ENCODE measurements at places on chromosomes 4 and X. TPM values are rescaled to one million over a fixed set of nuclear protein-coding genes. Genes with fewer than 3 reads are reported as not detected.

DNA sequence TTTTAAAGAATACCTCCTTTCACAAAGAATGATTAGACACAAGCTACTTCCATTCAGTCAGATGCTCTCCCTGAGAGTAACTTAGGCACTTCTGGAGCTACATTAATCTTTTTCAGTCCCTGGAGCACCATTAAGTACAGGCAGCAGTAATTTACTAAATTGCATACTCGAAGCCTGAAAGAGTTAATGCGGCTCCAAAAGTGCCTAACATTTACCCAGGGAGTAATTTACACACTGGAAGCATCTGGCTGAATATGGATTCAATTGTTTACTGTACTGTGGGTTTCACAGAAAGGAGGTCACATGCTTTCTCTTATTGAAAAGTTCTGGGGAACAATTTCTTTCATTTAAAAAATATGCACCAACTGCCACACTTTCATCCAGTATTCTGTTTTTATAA lies 260.8 kb upstream of the TENM3 start:
- DNase-seq, result no peak

RHOXF2B gene
- total RNA-seq, result not detected

GRIPAP1 gene
- total RNA-seq, result 73.2 TPM

POF1B gene
- 0.10 TPM for total RNA-seq

DNA sequence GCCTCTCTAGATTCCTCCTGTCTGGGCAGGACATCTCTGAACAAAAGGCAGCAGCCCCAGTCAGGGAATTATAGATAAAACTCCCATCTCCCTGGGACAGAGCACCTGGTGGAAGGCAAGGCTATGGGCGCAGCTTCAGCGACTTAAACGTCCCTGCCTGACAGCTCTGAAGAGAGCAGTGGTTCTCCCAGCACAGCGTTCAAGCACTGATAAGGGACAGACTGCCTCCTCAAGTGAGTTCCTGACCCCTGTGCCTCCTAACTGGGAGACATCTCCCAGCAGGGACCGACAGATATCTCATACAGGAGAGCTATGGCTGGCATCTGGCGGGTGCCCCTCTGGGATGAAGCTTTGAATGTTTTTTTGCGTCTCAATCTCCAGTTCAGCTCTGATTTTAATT lies 262.2 kb downstream of the PARM1 start:
- DNase-seq, result no peak

RTL9 gene
- total RNA-seq, result not detected

CNGA1 gene
- total RNA-seq, result not detected

- no peak for DNase-seq
Observed at GRCh38 chr4:176874721-176875445, 82.2 kb upstream of the VEGFC start.

DNA sequence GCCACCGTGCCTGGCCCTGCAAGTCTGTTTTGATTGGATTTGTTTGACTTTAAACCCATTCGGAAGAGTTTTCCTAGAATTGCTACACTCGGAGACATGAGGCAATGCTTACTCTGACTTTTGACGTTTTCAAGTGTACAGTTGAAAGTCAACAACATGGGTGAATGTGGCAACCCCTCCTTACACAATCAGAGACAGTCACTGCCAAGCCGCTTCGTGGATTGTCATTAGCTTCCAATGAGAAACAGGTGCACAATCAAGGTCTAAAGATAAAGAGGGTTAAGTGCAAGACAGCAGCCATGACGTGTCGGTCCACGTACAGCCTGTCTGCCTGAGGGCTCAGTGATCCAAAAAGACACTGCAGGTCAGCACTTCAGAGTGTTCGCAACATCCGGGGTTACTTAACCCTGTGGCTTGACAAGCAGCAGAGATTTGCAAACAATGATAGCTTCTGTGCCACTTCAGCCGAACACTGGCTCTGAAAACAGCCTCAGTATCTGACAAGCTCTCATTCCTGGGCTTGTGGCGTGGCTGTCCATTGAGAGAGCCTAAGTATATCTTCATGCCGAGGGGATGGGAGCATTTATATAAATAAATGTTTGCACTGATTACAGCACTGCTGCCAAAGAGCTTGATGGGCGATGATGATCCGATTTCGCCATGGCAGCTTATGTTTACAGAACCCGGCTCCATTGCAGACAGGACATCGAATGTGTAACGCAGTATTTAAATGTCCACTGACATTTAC lies 180.0 kb downstream of the DHRSX start:
- no peak for DNase-seq

DNA sequence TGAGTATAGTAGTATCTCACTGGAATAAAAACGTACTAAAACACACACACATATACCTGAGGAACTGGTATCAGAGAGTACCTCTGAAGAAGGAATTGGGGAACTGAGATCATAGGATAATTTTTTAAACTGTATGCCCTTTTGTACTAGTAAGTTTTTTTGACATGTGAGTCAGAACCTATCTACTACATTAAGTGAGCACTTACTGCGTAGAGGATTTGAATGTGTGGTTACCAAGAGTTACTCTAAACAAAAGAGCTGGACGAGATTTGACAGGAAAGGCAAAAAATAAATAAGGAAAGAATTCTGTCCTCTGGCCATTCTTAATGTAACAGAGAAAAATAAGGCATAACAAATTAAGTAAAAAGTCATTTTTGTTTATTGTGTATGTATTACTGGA lies 546.5 kb upstream of the FAT1 start:
- DNase-seq, result no peak

DNA sequence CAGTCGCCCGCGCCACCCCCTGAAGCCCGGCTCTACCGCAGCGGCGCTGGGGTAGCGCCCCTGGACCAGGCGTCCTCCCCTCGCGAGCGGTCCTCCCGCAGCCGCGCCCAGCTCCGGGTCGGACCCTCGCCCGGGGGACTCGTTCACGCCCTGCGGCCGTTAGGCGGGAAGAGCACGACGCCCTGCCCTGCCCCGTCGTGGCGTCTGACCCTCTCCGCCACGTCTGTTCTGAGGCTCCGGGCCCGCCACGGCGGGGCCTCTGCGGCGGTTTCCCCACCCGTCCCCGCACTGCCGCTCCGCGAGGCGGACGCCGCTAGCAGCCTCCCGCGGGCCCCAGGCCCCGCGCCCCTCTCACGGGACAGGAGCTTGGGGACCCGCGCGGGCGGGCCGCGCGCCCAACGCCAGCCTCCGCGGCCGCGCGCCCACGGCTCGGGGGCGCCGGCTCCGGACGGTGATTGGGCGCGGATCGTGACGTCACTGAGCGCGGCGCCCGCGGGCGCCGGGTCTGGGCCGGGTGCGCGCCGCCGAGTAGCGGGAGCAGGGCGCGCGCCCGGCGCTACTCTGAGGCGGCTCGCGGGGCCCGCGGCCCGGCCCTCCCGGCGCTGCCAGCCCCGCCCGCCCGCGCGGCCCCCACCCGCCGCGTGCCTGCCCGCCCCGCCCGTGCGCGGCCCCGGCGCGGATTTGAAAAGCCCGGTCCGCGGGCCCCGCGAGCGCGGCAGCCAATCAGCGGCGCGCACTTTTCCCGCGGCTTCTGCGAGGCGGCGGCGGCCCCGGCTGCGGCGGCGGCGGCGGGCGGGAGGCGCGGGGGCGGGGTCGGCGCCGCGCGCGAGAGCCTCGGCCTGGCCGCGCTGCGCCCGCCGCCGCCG lies at the start of gene NSD2:
TSS of gene NSD2 (plus strand) at position 816 of the 866 bp plus-strand sequence. CDS start 29,262 bp downstream, outside the sequence.
- DNase-seq, result peak; percentile 88

- DNase-seq, result peak; percentile 14
Observed at GRCh38 chrX:110665223-110666002, 130.2 kb downstream of the CHRDL1 start.

DNA sequence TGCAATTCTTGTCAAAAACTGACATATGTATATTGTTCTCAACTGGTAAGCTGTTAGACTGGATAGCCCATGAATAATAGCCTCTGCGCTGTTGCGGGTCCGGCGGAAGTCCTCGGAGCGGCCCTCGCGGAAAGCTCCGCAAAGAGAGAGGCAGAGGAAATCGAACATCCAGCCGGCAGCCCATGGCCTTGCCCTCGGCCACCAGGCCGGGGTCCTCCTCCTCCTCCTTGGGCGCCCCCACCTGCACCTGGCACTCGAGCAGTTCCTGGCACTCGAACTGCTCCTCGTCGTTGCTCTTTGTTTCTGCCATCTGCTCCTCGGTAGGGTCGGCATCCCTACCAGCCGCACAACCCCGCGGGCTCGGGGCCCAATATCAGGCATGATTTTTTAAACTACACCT lies 1176.3 kb downstream of the PCDH18 start:
- DNase-seq, result no peak

WAS gene
- total RNA-seq, result 177 TPM

DNA sequence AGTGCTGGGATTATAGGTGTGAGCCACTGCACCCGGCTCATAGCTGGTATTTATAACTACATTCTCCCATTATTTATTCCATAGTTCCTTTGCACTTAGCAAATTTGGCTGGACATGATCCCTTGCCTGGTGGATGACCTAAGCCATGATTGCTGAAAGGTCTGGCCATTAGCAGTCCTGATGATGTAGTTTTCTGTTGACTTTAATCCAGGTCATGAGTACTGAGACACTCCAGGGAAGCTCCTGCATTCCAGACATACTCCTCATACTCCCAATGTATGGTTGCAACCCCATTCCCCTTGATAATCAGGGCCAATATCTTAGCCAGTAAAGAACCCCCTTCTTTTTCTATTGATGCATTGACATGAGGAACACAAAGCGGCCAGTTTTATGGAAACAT lies 24.4 kb upstream of the MGST2 start:
- DNase-seq, result no peak

DNA sequence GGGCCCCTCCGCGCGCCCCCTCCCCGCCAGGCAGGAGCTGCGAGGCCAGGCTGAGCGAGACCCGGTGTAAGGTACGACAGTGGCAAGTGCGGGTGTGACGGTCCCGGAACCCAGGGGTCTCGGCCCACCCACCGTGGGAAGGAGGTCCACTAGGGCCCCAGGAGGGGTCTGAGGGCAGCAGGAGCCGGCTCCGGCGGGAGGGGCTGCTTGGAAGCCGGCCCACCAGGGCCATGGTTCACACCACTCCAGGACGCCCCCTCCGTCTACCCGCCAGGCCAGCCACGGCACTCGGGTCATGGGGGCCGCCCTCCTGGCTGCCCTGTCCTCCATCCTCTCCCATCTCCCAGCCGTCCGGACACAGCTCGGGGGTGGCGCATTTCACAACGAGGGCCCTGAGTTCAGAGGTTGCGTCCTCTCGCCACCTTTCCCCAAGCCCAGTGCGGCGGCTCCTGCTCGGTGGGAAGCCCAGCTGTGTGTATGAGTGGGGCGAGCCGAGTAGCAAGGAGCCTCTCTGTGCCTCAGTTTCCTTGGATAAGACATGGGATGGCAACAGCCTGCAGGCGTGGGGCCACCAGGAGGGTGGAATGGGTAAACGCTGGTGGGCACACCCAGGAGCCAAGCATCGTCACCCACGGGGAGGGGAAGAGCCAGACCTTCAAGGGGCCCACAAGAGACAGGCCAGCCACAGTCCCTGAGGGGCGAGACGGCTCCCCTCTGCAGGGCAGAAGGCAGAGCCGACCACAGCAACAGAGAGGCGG lies 81.3 kb downstream of the FAM53A start:
- no peak for DNase-seq

SHROOM3 gene
- not detected for total RNA-seq

- no peak for DNase-seq
Observed at GRCh38 chrX:69362856-69363255, 141.3 kb upstream of the NALF2 start.

CFP gene
- total RNA-seq, result 25.9 TPM

- no peak for DNase-seq
Observed at GRCh38 chr4:154630324-154630723, 17.9 kb upstream of the FGG start.

- DNase-seq, result no peak
Observed at GRCh38 chrX:7334253-7334935, 186.4 kb upstream of the PUDP start.

Data from activated CD4-positive, alpha-beta T cell treated with anti-CD3 and anti-CD28 coated beads, Interleukin-2, amount 10 ng/mL, durations not matched to agents 7 days and 5 days (primary cell).